ENCODE measurements at places on chromosomes 12 and 14.

- no peak for DNase-seq
Observed at GRCh38 chr14:90850487-90850886, 34.3 kb upstream of the TTC7B start.

DNA sequence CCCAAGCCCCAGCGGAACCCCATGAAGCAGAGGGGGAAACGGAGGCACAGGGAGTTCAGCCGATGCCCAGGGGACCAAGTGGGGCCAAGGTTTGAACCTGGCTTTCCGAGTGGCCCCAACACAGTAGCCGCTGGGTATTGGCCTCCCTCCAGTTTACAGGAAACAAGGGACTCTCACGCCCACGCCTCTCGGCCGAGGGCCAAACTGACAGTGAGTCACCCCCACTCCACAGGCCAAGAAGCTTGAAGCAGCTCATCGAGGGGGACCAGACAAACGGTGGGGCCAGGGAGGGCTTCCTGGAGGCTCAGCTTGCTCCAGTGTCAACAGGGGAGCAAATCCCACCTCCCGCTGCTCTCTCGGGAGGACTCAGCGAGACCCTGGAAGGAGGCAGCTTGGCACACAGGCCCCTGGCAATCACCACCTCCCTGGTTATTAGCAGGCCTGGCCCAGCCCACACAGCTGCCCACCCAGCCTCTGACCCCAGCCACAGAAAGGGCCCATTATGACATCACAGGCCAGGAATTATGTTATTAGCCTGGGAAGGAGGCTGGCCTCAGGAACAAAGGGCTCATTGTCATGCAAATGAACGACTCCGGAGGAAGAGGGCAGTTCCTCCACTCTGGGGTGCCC, 54.6 kb downstream of the NCOR2 start:
- no peak for DNase-seq

DNA sequence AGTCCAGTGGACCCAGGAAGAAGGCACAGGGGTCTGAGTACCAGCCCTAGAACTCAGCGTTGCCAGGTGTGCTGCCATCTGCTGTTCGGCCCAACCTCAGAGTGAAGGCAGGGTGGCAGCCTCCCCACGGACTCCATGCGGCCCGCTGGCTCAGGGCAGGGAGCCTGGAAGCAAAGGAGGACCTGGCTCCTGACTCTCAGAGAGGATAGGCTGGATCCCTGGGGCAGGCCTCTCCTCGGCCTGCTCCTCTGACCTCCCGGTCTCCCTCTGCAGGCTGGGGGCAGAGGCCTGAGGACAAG, 10.1 kb downstream of the MCRS1 start:
- DNase-seq = no peak

DNA sequence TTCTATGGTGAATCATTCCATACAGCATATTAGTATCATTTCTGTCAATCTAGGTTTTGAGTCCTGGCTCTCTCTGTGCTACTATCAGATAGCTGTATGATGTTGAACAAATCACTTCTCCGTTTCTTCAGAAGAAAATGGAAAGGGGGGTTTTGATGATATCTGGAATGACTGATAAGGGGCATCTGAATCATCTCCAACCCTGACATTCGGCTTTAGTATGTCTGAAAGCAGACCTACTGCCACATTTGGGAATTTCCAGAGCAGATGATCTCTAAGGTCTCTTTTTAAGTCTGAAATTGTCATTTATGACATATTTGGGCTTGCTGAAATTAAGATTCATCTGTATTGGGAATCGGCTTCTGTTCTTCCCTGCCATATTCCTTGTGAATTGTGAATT, 10.1 kb downstream of the MLF2 start:
- DNase-seq = no peak

DNA sequence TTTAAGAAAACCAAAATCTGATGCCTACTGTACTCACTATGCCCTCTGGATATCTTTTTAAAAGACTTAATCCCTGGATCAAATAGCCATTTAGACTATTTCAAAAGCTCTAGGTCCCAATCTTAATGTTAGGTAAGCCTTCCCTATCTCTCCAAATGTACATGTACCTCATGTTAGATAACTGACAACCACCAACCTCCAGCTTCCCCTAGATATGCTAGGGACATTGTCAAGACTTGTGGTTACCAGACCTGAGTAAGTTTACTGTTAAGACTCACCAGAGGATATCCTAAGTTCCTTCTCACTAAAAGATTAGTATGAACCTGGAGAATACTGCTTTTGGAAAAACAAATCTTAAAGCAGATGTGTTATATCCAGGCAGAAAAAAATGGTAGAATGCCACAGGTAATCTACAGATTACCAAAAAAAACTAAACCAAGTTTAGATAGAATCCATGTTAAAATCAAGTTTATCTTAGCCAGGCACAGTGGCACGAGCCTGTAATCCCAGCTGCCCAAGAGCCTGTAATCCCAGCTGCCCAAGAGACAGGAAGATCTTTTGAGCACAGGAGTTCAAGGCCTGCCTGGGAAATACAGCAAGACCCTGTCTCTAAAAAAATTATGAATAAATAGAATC, 9.7 kb downstream of the NAP1L1 start:
- DNase-seq = no peak

DNA sequence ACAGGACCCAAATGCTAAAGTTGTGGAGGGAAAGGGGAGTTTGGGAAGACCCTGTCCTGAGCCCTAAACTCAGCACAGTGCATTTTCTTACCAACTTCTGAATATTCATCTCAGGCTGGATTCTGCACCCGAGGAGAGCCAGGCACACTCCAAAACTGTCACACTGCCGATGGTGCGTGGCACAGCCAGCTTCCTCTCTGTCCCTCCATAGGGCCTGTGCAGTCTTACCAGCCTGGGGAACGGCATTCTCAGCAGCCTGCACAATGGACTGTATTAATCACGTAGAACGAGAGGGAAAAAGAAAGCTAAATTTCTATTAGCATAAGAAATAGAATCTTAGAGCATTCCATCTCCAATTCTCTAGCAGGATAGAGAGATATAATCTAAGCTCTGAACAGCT, 71.3 kb upstream of the GPATCH2L start:
- no peak for DNase-seq

GRCh38 chr14:90658541-90658967, 157.7 kb downstream of the TTC7B start:
- no peak for DNase-seq

DNA sequence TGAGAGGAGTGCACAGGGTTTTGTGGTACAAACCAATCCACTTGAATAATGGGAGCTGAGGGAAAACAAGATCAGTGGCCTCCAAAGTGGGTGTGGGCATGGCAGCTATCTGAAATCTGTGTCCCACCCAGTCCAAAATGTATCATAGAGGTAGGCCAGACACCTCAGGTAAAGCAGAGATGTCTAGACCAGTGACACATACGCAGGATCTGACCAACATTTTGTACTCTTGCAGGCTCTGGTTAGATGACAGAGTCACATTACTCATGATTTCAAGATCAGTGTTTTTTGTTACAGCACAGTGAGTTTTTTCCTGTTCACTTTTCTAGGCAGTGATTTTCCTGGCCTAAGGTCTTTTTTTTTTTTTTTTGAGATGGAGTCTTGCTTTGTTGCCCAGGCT, 211.8 kb downstream of the PCNX1 start:
- DNase-seq = no peak

DNA sequence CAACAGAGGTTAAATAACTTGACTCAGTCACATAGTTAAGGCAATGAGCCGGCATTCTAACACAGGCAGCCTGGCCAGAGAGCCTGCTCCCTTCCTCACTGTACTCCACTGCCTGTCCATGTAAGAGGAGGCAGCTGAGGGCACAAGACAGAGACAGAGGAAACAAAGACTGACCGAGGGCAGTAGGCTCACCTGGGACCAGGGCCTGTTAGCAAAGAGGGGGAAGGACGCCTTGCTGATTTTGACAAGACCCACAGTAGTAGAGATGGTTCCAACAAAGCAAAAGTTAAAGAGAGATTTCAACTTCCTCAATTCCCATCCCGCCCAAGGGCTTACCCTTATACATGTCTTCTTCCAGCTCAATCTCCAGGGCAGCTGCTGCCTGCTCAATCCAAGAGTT, 26.5 kb downstream of the OTUB2 start:
- DNase-seq = no peak

- no peak for DNase-seq
Observed at GRCh38 chr14:61690982-61691381, 4.3 kb upstream of the HIF1A start.

- DNase-seq = no peak
Observed at GRCh38 chr12:122352394-122352793, 70.1 kb downstream of the CLIP1 start.

DNA sequence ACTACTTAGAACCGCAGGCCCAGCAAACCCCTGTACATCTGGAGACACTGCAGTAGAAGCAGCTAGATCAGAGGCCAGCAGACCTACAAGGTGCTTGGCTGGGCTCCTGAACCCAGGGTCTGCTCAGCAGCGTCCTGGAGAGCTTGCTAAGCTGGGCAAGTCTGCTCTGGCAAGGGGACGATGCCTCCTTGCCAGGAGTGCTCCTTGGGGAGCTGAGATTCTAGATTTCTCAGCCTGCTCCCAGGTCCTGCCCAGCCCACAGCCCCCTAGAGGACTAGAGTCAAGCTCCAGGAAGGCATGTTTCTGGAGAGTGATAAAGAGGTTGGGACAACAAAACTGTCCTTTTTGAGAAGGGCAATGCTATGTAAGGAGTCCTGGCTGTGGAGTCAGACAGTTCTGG, 60.3 kb downstream of the HSPB8 start:
- no peak for DNase-seq

GRCh38 chr14:68223631-68224030, 404.1 kb downstream of the RAD51B start:
- no peak for DNase-seq

- DNase-seq = no peak
Observed at GRCh38 chr14:68770051-68770450, 22.8 kb downstream of the ZFP36L1 start.

GRCh38 chr12:83642205-83642604, 955.5 kb downstream of the TMTC2 start:
- DNase-seq = no peak

GRCh38 chr14:55847766-55848165, 267.8 kb downstream of the KTN1 start:
- no peak for DNase-seq

- DNase-seq = no peak
Observed at GRCh38 chr12:105270671-105271255, 34.8 kb upstream of the APPL2 start.

GRCh38 chr12:54526812-54527630, 22.4 kb upstream of the PDE1B start:
- peak; percentile 7 for DNase-seq

DNA sequence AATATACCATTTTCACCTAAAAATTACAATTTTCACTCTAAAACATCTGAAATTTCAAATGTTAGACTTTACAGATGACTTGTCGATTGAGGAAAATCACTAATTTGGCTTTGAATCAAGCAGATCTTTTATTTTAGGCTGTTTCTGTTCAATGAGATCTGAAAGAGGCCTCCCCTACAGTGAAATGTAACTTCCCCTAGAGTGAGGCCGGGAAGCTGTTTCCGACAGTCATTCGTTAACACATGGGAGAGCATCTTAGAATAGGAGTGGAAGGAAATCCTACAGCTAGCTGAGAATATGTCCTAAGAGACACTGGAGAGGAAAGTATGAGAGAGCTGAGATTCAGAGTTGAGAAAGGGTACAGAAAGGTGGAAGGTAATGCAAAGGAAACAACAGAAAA, 5.7 kb upstream of the C14orf93 start:
- no peak for DNase-seq

DNA sequence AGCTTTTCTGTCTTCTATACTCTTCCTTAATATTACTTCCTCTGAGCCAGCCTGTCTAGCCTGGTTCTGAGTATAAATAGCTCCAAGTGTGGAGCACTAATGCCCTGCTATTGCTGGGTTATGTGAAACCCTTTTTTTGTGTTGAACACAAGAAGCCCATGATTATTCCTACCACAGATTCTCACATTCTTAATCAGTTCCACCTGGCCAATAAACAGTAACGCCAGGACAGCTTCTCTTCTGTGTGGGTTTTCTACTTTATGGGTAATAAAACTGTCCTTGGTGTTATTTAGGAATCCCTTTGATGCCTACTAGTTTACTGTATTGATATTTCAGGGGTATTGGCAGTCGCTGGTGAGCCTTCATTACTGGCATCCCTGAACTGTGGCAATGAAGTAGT, 48.9 kb upstream of the LRIG3 start:
- no peak for DNase-seq

- no peak for DNase-seq
Observed at GRCh38 chr14:100261621-100262020, 22.7 kb downstream of the YY1 start.

- DNase-seq = no peak
Observed at GRCh38 chr12:27229367-27229766, 14.7 kb upstream of the STK38L start.

DNA sequence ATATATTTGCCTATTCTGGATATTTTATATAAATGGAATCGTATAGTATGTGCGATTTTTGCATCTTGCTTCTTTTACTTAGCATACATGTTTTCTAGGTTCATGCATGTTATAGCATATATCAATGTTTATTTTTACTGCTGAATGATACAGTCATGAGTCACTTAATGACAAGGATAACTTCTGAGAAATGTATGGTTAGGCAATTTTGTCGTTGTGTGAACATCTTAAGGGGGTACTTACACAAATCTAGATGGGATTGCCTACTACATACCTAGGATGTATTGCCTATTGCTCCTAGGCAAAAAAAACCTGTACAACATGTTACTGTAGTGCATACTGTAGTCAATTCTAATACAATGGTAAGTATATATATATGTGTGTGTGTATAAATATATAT, 8.8 kb downstream of the USP15 start:
- DNase-seq = no peak

- DNase-seq = no peak
Observed at GRCh38 chr12:29396774-29397173, 15.8 kb upstream of the ERGIC2 start.

GRCh38 chr12:31323391-31324115, 2.4 kb downstream of the SINHCAF start:
- no peak for DNase-seq

DNA sequence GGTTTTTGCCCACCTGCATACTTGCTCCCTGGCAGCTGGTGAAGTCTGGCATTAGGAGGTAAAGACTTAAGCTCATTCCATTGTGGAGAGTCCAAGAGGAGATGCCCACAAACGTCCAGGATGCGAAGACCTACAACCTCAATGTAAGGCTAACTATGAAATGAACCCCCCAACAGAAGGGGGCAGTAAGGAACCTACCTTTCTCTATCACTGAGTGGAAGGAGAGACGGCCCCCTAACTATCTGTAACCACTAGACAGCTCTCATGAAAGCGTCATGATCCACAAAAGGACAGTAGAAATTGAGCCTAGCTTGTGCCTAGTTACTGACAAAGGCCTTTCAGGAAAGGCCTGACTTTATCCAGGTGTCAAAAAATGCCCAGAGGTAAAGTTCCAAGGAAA, 55.3 kb downstream of the ZFYVE21 start:
- no peak for DNase-seq

- no peak for DNase-seq
Observed at GRCh38 chr12:41465526-41465925, 277.4 kb downstream of the PDZRN4 start.

- no peak for DNase-seq
Observed at GRCh38 chr12:30485230-30485890, 210.3 kb downstream of the IPO8 start.

Data from stimulated activated CD4-positive, alpha-beta T cell treated with anti-CD3 and anti-CD28 coated beads, TNF-alpha, amount 100 ng/mL, for 4 hours (primary cell).